NCI-H460 (cell line): ENCODE measurements at places on chromosomes 6 and 20. TPM values are rescaled to one million over a fixed set of nuclear protein-coding genes. Genes with fewer than 3 reads are reported as not detected.

The ANKRD66 gene
- total RNA-seq, result not detected in 2 replicates

The SLC17A9 gene
- total RNA-seq, result 16.6 and 20.1 TPM in 2 replicates

The CST4 gene
- total RNA-seq, result 0.42 TPM in 1 of 2 replicates, not detected in the other

The RIPPLY2 gene
- total RNA-seq, result not detected in 2 replicates

The SYCP2L gene
- 12.2 and 13.3 TPM in 2 replicates for total RNA-seq

DNA sequence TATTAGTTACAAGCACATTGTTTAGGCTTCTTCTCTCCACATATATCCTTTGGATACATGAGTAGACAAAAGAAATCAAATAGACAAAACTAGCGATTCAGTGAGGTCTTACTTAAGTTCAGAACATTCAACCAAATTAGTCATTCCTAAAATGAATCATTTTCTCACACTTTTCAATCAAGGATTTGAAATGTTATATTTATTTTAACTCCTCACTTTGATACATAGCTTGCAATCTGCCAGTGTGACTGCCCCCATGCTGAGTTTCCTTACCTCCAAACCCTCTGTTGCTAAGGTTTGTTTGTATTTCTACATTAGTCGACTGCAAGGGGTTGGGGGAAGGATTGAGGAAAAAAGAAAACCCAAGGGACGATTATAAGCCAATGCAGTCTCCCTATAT, 3.5 kb upstream of the MOXD1 start:
- DNase-seq, result no peak

- DNase-seq, result no peak
Observed at GRCh38 chr20:3863317-3863716, 16.7 kb downstream of the MAVS start.

DNA sequence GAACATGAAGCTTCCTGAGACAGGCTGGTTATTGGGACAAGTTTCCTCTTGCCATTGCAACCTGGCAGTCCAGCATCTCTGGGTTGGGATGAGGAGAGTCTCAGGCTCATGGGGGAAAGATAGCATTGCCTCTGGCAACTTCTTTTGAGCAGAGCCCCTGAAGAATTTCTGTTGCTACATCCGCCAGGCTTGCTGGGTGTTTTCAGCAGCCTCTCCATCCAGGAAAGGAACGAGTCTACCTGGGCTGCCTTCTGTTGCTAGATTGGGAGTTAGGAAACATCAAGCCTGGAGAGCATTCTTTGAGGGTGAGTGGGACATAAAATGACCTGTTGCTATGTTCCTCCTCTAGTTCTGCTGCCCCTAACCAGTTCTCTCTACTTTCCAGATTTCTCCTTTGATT, 313.5 kb downstream of the RFPL4B start:
- DNase-seq, result no peak

DNA sequence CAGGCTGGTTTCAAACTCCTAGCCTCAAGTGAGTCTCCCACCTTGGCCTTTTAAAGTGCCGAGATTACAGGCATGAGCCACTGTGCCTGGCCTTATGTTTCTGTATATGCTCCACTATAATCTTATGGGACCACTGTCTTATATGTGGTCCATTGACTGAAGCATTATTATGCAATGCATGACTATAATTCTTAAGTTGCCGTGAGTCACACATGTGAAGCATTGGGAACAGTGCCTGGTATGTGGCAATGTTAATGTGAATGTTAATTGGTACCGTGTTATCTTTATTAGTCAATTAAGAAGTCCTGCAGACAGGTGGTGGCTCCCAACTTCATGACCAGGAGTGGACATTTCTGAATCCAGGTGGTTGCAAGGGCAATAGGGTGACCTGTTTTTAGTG, 14.7 kb upstream of the ASXL1 start:
- DNase-seq, result no peak

GRCh38 chr20:58853976-58854637, 1.6 kb downstream of the GNAS start:
- DNase-seq, result no peak

- no peak for DNase-seq
Observed at GRCh38 chr6:68675548-68675947, 40.5 kb downstream of the ADGRB3 start.

DNA sequence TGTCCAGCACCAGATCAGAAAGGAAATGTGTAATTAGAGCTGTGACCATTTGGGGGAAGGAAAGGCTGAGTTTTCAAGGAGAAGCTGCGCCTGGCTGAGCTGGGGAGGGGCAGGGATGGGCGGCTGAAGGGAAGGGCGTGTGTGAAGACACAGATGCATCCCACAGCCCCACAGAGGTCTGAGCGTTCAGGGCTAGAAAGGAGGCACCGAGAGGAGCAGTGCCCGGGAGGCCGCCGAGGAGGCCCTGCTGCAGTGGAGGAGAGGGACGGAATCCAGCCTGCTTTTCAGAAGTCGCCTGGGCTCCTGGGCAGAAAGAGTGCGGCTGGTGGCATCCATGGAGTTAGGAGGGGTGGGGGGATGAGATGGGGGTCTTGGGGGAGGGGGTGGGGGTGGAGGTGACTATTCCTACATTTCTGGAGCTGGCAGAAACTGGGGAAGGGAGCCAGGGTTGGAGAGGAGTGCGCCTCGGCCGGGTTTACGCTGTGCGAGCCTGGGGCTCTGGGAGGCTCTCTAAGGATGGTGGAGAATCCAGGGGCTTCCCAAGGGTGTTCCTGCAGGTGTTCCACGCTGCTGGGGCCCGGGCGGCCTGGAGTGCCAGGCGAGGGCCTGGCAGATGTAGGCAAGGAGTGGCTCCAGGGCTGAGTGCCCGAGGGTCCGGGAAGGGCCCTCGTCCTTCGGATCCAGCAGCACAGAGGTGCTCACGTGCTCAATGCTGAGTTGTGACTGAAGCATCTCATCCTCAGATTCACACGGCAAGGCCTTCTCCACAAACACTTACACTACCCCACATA, 41.8 kb downstream of the WDR27 start:
- DNase-seq, result no peak
